Activated gamma-delta T cell treated with anti-CD3 and anti-CD28 coated beads, Interleukin-2, amount 50 U/mL, for 16 hours (primary cell): ENCODE measurements at places on chromosomes 4 and X.

DNA sequence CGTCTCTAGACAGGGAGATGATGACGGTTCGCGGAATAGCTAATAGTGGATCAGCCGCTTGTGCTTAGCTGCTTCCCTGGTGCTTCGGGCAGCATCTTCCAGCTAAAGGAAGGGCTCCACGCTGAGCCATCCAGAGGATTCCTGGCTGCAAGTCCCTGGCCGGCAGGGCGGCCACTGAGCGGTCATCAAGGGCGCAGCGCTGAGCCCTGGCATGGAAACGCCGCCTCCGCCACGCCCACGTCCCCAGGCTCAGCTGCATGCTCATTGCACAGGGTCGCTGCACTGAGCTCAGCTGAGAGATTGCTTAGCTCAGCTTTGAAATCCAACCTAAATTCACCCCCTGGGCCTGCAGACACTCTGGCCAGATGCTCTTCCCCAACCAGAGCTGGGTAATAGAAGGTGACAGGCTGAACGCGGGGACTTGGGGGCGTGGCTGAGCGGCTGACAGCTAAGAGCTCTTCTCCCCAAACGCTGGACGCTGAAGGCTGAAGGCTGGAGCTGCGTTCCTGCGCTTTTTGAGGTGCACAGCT lies 118.2 kb upstream of the KIT start:
- DNase-seq, result no peak

- DNase-seq, result no peak
These were observed 201.6 kb downstream of the ADGRL3 start for GRCh38 chr4:61401771-61402170.

DNA sequence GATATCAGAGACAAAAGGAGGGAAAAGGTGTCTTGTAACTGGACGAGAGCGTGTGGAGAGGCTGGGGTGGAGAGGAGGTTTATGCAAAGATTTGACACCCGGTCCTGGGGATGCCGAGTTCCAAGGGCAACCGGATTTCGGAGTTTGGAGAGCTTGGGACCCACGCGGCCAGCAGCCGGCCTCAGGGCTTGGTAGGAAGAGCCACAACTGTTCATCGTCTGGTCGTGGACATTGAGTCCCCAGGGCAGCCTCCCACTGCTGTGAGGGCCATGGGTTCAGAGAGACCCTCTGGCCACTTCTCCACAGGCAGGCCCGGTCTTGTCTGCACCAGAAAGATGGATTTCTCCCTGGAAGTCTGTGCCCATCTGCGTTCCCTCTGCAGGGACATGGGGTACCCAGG lies 46.8 kb downstream of the SHOX start:
- no peak for DNase-seq

DNA sequence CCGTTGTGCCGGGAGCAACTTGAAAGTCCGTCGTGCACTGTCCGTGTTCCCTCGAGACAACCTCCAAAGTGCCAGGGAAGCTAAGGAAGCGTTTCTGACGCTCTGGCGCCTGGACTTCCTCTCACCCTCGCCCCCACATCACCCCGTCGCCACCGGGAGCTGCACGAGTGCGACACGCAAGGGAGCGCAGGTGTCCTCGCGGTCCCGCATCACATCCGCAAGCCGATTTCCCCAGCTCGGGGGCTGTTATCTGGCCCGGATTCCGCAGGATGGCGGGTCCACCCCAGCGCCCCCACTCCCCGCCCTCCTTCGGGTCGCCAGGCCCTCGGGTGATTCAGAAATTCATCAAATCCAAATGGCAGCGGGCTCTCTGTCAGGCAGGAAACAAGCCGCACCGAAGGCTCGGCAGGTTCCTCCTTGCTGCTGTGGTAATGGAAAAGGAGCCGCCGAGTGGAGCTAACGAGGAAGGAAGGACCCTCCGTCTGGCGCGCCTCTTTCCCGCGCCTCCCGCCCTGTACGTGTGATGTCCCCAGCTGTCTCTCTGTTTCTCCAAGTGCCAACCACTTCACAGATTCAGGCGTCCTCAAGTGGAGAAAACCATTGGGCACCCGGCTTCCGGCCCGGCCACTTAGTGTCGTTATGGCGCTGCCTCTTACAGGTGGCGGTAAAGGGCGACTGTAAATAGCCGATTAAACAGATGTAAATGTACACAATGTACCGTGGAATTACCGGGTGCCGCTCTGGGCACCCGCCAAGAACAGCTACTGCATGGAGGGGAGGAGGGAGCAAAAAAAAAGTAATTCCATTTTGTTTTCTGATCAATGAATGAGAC lies 921 bp upstream of the SETD7 start:
- DNase-seq, result no peak

DNA sequence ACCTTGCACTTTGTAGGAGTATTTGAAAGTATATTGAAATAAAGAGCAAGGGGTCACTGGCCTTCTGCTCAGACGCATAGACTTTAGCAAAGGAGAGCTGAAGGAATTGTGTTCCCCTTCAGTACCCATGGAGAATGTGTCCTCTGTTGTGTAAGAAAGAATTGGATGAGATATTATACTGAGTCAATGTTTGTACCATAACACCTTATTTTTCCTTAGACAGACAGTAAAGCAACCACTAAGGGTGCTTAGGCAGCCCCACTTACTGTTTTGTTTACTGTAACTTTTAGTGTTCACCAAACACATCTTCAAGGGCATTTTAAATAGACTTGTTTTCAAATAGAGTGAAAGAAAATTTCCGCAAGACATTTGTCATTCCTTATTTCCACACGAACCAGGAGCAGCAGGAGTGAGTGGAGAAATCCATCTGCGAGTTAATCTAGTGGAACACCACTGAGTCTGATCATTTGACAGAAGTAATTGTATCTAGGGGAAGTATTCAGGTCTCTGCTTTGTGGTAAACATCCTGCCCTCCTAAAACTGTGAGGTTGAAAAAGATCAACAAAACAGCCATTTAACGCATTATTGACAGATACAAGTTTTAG lies 89.5 kb downstream of the SLIT2 start:
- no peak for DNase-seq

DNA sequence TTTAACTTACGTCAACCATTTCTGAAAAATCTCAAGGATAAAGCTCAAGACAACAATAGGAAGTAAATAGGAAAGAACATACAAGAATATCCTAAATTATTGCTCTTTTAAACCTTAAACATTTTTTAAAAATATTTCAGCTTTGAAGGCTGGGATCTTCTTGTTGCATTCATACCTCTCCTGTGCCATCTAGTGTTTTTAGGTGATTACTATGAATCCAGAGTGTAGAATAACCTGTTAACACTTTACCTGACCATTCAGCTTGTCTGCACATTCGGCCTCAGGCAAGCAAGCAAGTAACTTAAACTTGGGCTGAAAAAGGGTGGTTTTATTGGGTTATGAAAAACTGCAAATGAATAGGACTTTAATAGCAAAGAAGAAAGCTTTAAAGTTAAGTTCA lies 507.8 kb upstream of the INTU start:
- no peak for DNase-seq
